ENCODE measurements at places on chromosomes 12 and 14.
A peak's percentile ranks its signal among the peaks of the same experiment; 100 is the strongest.

DNA sequence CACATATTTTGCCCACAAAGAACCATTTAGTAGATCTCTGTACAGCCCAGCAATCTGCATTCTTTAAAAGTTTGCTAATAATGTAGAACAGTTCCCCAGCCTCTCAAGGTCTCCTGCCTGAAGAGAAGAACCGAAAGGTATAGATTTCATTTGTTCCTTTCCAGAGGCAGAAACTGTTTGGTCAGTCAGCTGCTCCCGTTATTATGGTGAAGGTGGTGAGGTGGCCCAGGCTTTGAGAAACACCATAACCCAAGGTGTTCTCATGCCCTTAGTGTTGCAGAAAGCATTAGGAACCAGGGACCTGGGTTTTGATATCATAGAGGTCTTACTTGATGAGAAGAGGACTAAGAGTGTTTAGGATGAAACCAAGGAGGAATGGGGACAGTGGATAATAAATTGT is 65.3 kb downstream of the SUSD6 start:
- no peak for DNase-seq

DNA sequence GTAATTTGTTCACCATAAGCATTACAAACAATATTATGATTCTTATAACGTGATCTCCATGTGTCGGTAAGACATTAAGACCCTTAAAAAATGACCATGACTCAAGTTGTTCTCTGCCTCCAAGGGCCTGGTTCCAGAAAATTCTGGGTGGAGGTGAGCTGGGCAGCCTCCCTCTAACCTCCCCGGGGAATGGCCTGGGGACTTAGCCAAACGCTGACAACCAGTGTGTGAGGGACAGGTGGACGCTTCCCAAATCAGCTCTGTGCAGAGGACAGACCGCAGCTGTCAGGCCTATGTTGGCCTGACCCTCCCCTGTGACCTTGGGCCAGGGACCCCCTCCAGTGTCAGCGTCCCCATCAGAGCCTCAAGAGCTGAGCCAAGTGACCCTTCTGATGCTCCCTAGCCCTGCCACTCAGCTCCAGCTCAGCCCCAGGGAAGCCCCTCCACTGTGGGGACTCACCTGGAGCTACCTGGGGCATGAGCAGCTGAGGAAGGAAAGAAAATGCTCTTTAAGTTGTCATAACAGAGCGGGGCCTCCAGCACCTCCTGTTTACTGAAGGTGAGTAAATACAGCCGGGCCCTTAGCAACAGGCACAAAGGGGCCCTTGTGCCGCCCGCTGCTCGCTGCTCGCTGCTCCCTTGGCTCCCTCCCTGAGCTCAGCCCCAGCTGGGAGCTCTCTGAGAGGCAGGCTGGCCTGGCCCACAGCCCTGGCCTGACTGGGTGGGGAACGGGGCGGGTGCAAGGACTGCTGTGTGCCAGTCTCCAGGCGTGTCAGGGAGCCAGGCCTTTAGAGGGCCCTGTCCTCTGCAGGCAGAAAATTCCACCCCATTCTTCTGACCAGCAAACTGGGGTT is 116.6 kb downstream of the CALM1 start:
- no peak for DNase-seq

GRCh38 chr14:63745858-63746425 is 18.1 kb upstream of the SGPP1 start:
- DNase-seq: no peak

GRCh38 chr14:47277703-47278102 is 397.7 kb downstream of the MDGA2 start:
- DNase-seq: no peak

GRCh38 chr12:67354322-67354721 is 85.2 kb downstream of the CAND1 start:
- no peak for DNase-seq

DNA sequence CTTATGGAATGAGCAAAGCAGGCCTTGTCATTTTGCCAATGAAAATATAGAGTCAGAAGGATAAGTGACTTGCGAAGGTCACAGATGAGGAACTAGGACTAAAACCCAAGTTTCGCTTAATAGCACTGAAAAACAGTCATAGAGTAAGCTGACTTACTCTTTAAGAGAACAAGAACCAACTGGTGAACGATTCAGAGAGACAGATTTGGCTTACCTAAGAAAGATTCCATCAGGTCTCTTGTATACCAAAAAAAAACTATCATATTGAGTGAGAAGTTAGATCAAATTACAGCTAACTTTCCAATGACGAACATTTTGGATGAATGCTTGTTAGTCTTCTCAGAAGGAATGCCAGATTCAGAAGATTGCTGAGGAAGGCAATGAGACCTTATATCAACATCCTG is 74.2 kb downstream of the ZFC3H1 start:
- no peak for DNase-seq

- DNase-seq: no peak
Measured at GRCh38 chr14:22685467-22685866, 41.3 kb upstream of the OR6J1 start.

- no peak for DNase-seq
Measured at GRCh38 chr14:98769326-98769725, 502.7 kb downstream of the BCL11B start.

DNA sequence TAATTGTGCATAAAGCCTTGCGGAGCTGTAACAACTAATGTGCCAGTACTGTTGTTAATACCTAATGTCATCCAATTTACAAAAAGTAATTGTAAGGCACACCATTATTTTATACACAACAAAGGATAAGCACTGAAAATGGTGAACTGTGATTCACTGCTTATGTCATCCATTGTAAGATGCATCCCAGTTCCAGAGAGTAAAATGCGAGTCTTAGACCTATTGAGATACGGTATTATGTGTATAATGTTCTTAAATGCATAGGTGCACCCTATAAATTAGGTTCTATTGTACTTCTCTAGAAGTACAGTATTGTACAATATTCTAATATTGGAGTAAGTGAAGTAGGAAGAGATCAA is 406 bp downstream of the PARP2 start:
- DNase-seq: no peak

DNA sequence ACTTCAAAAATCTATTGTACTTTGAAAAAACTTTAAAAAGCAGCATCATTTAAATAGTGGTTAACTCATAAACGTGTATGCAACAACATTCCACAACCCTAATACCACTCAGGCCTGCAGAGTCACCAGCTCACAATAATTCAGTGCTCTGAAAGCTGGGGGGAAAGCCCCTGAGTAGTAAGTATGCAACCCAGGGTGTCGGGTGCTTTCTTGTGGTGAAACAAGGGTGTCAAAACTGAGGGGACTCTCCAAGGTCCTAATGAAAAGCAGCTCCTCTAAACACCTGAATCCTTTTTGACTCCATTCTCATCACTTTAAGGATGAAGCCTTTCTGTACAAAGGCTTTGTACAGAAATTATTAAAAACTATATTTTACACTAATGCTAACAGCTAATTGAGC is 33.7 kb downstream of the FGFR1OP2 start:
- DNase-seq: no peak

GRCh38 chr12:62724285-62724684 is 210.7 kb downstream of the PPM1H start:
- no peak for DNase-seq

DNA sequence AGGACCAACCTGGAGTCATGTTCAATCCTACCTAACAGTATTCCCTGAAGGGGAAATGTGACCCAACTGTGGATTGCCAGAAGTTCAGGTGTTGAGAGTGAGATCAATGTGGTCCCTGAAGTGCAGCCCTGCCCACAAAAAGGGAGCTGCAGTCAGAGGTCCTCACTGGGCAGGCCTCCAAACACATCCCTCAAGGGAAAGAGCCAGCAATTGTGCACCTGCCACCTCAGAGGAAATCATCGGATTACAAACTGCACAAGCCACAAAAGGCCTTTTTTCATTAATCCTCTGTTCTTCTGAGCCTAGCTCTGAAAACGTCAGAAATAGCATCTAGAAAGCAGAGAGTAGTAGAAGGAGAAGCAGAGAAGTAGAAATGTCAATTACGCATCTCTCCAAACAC is 10.8 kb upstream of the MDM1 start:
- no peak for DNase-seq

DNA sequence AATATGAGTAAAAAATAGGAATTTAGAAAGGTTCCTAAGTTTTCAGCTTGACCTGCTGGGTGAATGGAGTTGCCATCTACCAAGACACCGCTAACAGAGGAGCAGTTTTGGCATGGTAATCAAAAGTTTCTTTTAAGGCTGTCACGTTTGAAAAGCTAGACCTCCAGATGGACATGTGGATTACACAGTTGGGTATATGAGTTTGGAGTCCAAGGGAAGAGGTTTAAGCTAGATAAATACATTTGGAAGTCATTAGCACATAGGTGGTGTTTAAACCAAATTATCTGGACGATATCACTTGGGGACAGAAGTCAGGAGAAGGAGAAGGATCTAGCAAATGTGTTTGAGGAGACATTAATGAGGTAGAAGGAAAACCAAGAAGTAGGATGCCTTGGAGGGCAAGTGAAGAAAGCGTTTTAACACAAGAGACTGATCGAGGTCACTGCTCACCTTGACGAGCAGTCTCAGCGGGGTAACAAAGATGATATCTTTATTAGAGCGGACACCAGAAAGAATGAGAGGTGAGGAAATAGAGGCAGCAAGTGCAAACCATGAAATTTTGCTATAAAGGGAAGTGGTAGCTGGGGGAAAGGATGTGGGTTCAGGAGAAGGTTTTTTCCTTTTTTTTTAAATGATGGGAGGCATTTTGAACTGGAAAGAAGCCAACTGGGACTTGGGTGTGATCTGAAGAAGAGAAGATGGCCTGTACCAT is 17.6 kb downstream of the PNP start:
- no peak for DNase-seq

GRCh38 chr12:120257041-120257821 is 8.3 kb downstream of the PXN start:
- no peak for DNase-seq

GRCh38 chr12:11633968-11634367 is 15.5 kb upstream of the ETV6 start:
- DNase-seq: no peak

GRCh38 chr12:24482882-24483604 is 465.9 kb downstream of the BCAT1 start:
- no peak for DNase-seq

DNA sequence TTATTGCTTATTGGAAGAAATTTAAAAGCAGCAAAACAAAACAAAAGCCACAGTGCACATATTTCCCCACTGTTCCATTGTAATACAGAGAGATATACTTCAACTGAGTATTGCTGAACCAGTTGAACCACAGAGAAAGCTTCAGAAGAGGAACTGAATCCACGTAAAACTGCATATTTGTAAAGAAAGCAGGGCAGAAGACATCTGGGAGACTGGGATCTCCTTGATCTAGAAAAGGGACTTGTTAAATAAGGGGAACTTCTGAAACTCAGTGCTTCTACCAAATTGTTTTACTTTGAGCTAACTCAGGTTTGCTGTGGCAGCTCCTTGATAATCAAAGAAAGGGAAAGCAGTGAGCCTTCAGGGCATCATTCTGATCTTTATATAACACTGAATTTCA is 411.1 kb upstream of the MDGA2 start:
- DNase-seq: no peak

- no peak for DNase-seq
Measured at GRCh38 chr12:109529691-109530640, 43.3 kb downstream of the MMAB start.

DNA sequence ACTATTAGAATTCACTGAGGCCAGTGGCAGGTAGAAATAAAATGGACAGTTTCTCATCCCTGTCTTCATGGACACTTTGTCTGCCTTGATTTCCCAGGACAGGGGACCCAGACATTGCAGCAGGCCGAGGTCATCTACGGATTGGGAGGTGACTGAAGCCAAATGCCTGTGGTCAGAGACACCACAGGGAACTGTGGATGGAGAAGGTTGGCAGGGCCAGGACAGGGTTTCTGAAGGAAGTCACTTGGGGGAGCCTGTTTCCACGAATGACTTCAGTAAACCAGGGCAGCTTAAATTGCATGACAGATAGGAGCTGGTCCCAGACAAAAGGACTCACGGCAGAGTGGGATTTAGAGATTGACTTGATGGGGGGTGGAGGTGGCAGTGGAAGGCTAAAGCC is 224.9 kb downstream of the NTF3 start:
- no peak for DNase-seq

DNA sequence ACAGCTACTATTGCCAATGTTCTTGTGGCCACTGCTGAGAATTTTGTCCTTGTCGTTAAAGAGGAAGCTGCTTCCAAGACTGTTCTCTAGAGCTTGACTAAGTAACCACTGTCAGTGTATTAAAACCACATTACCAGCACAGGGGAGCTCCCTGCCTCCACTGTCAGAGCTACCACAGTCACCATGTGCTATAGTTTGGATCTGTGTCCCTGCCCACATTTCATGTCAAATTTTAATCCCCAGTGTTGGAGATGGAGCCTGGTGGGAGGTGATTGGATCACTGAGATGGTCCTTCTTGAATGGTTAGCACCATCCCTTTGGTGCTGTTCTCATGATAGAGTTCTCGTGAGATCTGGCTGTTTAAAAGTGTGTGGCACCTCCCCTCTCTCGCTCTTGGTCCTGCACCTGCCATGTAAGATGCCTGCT is 23.2 kb upstream of the RAP1B start:
- no peak for DNase-seq

GRCh38 chr12:67943141-67943892 is 45.9 kb upstream of the IFNG-AS1 start:
- DNase-seq: peak; percentile 47

DNA sequence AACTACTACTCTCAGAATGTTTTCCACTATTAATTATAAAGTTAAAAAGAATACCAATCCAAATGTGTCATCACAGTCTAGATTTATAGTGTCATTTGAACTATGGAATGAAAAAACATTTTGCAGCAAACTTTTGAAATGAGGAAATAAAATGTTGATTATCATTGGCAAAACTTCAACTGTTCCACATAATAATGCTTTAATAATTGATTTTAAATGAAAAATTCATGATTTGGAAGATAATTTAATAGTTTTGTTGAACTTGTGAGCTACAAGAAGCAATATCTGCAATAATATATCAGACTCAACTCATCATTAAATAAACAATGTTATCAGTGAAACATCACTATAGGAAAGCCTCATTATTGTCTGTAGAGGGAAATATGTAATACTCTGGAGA is 48.2 kb upstream of the DCN start:
- no peak for DNase-seq

- DNase-seq: no peak
Measured at GRCh38 chr12:105040476-105040875, 43.8 kb downstream of the ALDH1L2 start.

DNA sequence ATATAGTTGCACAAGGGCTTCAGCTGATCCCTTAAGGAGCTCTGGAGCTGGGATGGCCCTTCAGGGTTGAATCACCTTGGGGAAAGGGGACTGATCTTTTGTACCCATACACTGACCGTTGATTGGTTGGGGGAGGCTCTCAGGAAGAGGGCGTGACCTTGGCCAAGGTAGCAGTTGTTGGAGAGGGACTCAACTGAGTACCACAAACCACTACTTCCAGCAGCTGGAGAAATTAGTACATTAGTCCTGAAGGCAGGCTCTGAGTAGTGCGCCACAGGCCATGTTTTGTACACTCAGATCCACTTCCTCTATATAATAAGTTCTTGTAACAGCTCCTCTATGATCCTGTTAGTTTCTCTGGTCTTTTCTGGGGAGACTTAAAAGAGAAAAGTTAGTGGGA is 317.6 kb downstream of the CCDC91 start:
- DNase-seq: no peak

DNA sequence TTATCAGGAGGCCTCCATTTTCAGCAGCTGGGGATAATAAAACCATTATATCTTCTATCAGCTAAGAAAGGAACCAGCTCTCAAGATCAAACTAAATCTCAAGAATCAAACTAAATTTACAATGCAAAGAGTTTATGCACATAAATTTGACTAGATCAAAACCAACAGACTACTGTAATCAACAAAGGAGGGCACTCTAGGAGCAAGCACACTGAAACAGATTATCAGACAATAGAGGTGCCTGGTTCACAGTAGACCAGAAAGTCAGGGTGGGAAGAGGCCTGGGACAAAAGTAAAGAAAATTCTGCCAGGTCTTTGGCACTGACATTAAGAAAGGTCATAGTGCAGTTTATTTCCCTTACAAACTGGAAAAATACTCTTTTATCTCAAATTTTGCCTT is 61.0 kb downstream of the HECTD4 start:
- no peak for DNase-seq

Data from Panc1 (cell line).